ENCODE measurements at places on chromosomes 1 and 21.

GRCh38 chr1:232501854-232502253, 128.1 kb downstream of the SIPA1L2 start:
- no peak for DNase-seq

DNA sequence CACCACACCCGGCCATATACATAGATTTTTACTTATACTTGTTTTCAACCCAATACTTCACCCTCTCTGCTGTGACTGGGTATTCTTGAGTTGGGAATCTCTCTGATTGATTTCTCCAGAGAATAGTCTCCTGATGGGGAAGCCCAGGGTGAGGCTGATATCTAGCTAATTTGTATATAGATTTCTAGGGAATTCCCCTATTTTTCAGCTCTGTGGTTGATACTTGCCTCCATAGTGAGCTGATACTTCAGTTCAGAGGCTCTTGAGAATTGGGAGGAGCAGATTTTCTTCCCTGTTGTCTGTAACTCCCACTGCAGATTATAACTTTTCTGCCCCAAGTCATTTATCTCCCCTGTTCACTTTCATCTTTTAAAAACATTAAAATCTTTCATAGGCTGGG, 14.5 kb upstream of the SH3BGRL3 start:
- DNase-seq, result no peak

DNA sequence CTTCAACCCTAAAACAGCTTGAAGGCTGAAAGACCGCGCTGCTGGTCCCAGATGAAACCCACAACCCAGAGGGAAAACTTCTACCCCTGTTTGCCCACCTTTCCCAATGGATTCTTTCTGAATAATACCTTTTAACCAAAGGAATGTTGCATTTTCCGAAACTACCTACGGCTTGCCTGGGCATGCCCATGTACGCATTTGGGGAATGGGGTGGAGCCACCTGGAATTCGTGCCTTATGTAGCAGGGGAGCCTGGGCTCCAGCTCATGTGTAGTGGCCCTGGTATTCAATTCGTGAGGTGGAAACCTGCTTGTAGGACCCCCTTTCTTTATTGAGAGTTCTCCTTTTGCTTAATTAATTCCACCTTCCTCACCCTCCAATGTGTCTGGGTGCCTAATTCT, 256.6 kb upstream of the RGS18 start:
- DNase-seq, result no peak

DNA sequence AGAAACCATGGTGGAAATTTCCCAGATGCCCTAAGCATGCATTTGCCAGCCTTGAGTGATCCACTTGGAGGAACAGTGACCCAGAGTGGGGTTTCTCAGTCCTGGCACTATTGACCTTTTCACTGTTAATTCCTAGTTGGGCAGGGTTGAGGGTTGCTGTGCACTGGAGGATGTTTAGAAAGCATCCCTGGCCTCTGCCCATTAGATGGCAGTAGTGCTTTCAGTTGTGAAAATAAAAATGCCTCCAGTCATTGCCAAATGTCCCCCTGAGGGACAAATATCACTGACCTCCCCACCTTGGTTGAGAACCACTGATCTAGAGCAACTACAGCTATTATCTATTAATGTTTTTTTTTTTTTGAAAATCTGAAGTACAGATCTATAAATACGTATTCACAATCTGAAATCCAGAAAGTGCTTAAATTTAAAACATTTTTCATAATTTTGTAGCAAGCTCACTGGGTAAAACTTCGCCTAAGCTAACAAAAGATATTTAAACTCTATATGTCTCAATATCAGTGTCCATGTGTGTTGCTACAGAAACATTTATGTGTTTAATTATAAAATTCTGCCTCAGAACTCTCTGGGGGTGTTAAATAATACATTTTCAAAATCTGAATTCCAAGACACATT, 27.3 kb downstream of the F3 start:
- no peak for DNase-seq

DNA sequence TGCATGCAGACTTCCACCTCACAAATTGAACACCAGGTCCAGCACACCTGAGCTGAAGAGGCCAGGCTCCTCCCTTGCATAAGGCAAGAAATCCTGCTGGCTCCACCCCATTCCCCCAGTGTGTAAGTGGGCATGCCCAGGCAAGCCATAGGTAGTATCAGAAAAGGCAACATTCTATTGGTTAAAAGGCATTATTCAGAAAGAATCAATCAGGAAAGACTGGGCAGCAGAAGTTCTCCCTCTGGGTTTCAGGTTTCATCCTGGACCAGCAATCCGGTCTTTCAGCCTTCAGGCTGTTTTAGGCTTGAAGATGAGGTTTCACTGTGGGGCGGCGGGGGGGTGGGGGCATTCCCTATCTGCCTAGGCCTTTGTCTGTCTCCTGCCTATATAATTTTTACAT, 42.0 kb upstream of the LHX8 start:
- DNase-seq, result no peak

DNA sequence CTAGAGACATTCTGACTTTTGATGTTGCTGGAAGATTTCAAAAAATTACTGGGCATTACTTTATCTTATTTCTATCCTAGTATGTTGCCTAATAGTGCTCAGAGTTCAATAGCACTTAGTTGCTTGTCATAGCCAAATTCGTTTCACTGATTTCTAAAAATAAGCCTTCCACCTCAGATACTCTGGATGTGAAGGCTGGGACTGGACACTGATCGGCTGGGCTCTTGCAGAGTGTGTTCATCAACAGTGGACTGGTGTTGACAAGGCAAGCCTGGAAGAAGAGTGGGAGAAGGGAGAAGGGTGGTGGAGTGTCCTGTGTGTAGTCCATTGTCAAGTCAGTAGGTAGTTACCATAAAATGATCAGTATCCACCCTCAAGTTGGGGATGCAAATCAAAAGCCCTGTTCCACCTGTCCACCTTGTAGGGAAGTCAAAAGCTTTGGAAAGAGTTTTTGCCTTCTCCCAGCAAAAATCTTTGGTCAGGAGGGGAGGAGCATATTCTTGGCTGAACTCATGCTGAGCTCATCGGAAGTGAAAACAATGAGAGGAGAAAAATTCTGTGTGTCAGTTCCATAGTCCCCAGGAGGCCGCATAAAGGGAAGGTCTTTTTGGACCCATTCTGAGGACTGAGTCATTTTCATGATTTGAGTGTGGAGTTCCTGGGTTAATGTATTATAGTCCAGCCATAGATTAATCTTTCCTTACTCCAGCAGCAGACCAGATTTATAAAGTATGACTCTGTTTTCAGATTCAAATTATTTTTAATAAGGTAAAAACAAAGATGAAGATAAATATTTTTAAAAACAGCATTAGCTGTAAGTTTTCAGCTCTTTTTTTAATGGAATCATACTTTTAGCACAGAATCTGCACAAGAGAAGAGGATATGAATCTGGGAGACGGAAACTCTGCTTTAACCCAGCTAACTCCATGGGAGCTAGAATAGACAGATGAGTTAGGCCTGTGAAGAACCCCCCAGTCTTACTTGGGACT, 99.5 kb upstream of the BMP8A start:
- peak; percentile 63 for DNase-seq

GRCh38 chr1:177830531-177831135, 139.2 kb downstream of the SEC16B start:
- no peak for DNase-seq

DNA sequence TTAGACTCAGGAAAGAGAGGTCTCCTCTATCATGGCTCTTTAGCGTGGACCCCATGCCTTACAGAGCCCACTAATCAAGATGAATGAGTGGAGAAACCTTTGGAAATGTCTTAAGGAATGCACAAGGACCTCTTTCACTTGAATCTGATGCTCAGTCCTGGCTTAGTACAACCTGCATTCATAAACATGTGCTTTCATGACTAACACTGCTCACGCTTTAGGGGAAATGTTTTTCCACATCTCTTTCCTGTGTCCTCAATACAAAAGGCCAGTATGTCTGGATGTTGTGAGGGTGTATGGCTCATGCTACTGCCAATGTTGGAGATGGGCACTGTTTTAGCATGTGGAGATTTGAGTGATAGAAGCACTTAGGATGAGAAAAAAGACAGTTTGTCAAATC, 14.2 kb upstream of the GNG12 start:
- DNase-seq, result no peak

GRCh38 chr1:3469104-3469848, 14.8 kb downstream of the ARHGEF16 start:
- DNase-seq, result no peak

DNA sequence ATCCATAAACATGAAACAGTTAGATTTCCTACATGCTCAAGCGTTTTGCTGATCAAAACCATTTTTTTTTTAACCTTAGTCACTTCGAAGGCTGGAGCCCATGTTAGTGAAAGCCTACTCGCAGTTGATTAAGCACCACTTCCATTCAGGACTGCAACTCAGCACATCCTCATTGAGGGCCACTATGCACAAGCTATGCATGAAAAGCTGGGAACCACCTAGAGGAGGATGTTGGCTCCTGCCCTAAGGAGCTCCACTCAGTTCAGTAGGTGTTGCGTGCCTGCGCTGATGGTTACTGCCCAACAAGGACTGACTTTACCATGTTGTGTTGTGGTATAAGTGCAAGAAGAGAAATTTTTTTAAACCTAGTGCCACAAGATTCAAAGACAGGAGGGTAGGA, 181.4 kb upstream of the L1TD1 start:
- DNase-seq, result no peak

- DNase-seq, result no peak
Measured at GRCh38 chr1:40650075-40650474, 15.4 kb downstream of the RIMS3 start.

DNA sequence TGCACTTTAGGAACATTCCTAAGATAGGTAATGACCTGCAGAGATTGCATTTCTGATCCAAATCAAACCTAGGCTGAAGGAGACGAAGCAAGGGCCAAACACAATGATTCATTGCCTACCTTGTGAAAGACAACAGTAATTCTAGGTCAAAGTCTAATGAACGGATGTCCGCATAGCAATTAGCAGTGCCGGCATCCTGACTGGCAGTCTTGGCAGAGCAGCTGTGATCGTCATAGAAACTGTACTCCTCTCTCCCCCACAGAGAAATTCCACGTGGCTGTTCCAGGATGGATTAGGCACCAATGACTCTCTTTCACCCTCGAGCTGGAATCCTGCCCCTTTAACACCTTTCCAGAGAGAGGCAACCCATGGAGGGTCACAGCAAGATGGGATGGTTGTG, 28.9 kb upstream of the VAV3 start:
- DNase-seq, result no peak

GRCh38 chr1:212560933-212561460, 47.6 kb upstream of the ATF3 start:
- DNase-seq, result no peak

DNA sequence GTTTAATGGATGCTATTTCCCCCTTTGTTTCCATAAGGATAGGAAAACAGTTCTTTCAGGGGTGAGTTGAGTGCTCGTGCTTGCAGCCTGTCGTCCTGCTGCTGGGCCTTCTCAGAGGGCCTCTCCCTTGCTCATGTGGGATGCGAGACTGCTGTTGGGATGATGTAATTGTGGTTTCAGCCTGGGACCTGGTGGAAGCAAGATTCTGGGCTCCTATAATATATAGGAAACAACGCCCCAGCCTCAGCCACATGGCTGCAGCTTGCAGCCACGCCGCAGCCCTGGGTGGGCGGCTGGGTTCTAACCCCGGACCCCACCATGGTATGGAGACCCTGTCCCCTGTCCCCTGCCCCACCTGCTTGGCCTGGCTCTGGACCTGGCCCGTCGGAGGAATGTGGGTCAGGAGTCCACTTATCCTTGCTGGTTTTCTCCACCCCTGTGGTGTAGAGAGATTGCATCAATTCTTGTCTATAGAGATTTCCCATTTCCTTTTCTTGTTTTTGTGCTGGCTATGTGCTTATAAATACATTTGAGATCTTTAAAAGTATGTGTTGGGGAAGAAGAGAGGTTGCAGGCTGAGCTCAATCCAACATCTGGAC, 357.8 kb downstream of the SIPA1L2 start:
- peak; percentile 33 for DNase-seq

DNA sequence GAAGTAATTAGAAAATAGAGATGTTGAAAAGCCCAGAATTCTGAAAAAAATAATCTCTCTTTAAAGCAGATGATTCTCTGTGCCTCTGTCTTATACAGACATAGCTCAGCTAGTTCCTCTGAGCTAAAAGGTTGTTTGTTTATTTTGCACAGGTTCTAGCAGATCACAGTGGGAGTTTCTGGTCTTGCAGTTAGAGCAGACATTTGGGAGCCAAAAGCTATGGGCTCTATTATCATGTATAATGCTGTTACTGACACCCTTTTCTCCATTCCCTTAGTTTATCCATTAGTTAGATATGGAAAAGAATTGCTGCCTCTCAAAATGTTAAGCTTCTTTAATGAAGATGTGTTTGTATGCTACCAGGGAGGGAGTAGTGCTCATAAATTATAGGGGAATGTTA, 20.5 kb upstream of the CD55 start:
- DNase-seq, result no peak

DNA sequence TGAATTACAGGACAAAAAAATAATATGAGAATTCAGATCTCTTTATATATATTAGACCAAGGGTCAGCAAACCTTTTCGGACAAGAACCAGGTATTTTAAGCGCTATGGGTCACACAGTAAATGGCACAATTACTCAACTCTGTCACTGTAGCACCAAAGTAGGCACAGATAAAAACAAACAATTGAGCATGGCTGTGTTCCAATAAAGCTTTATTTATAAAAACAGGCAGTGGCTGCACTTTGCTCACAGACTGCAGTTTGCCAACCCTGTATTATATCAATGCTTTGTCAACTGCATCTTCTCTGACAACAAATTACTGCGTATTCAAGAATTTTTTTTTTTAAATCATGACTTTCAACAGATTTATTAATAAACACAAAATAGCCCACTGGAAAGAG, 29.8 kb downstream of the EDEM3 start:
- no peak for DNase-seq

GRCh38 chr1:161872506-161872905, 106.4 kb downstream of the ATF6 start:
- no peak for DNase-seq

DNA sequence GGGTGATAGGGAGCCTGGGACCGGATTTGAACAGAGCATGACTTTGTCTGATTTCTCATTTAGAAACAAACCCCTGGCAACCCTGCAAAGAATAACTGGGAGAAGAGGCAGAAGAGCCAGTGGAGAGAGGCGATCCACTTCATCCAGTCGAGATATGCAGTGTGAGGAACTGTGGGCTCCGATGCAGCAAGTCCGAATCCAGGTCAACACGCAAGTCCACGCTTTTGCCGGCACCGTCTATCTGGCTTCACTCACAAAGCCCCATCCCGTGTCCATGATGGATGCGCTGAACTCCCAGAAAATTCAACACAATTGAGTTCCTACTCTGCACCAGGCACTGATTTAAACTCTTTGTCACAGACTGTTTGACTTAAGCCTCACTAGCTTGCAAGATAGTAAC, 191.3 kb downstream of the GRIK3 start:
- DNase-seq, result no peak
